Camera-type eye (tissue), 1 donor: ENCODE measurements at places on chromosomes 1 and 21. TPM values are rescaled to one million over a fixed set of nuclear protein-coding genes. Genes with fewer than 3 reads are reported as not detected.

The NUAK2 gene
- total RNA-seq, result 7.4 TPM

The KLHDC9 gene
- 4.6 TPM for total RNA-seq

The FOXE3 gene
- 0.22 TPM for total RNA-seq

The MAP10 gene
- total RNA-seq, result 4.6 TPM

The KIRREL1 gene
- total RNA-seq, result 80.8 TPM

The NPHP4 gene
- total RNA-seq, result 23.9 TPM
